AG04449 (cell line): ENCODE measurements at places on chromosomes 3 and 15.

GRCh38 chr3:69462022-69462825 lies 76.3 kb upstream of the FRMD4B start:
- DNase-seq = no peak

GRCh38 chr15:63195569-63196015 lies 6.2 kb downstream of the RAB8B start:
- no peak for DNase-seq

- no peak for DNase-seq
Observed at GRCh38 chr3:126999383-126999782, 16.5 kb downstream of the PLXNA1 start.

GRCh38 chr3:139325551-139325950 lies 18.3 kb upstream of the MRPS22 start:
- no peak for DNase-seq

GRCh38 chr3:95442766-95443165 lies 1371.6 kb upstream of the EPHA6 start:
- no peak for DNase-seq

- no peak for DNase-seq
Observed at GRCh38 chr3:128448491-128448890, 18.2 kb downstream of the DNAJB8 start.

DNA sequence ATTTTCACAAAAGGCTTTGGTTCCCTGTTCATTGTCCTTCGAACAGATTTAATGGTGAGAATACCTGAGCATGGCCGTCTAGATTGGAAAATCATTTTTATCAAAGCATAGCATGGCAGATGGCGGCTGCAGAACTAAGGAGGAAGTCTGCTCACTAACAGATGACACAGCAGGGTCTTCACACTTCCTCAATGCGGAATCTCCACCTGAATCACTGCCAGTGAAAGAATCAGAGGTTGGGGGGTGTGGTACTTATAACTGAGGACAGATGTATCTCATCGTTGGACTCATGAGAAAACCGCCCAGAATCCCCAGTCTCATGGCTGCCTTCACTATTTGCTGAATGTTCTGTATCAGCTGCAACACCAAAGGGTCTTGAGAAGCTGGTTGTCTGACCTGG lies 31.6 kb upstream of the PYGO1 start:
- no peak for DNase-seq

GRCh38 chr3:143668924-143669790 lies 179.1 kb downstream of the SLC9A9 start:
- DNase-seq = no peak

GRCh38 chr3:27089068-27089467 lies 280.1 kb downstream of the NEK10 start:
- no peak for DNase-seq

DNA sequence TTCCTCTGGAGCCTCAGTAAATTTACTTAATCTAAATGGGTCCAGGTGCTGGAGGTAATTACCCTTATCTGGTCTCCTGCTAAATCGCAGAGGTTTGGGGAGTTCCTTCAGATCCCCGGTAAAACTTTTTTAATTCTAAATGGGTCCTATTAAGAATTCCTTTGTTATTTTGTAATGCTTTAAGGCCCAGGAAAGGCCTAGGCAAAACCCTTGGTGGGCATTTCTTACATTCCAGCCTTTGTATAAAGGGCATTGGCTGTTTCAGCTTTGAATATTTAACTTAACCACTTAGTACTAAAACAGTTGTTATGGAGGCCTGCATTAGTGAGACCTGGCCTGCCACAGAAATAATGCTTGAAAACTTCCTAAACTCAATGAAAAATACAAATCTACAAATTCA lies 14.9 kb upstream of the ZNF662 start:
- DNase-seq = no peak

GRCh38 chr3:135368781-135369180 lies 573.7 kb downstream of the EPHB1 start:
- no peak for DNase-seq

GRCh38 chr3:28386049-28386448 lies 37.4 kb upstream of the AZI2 start:
- no peak for DNase-seq

GRCh38 chr3:100531093-100531492 lies 38.7 kb downstream of the TMEM45A start:
- DNase-seq = no peak

- DNase-seq = no peak
Observed at GRCh38 chr3:93906245-93906644, 67.5 kb downstream of the PROS1 start.

GRCh38 chr3:139928708-139929505 lies 6.1 kb upstream of the CLSTN2 start:
- no peak for DNase-seq

GRCh38 chr3:100047455-100048141 lies 66.7 kb downstream of the FILIP1L start:
- DNase-seq = peak; percentile 76

- no peak for DNase-seq
Observed at GRCh38 chr15:52193791-52194190, 2.6 kb upstream of the GNB5 start.

GRCh38 chr3:123499322-123499721 lies 50.4 kb upstream of the ADCY5 start:
- peak; percentile 26 for DNase-seq

GRCh38 chr3:80655216-80655615 lies 887.4 kb upstream of the ROBO1 start:
- DNase-seq = no peak
